ENCODE measurements at places on chromosomes 12 and 14.
A peak's percentile ranks its signal among the peaks of the same experiment; 100 is the strongest.

DNA sequence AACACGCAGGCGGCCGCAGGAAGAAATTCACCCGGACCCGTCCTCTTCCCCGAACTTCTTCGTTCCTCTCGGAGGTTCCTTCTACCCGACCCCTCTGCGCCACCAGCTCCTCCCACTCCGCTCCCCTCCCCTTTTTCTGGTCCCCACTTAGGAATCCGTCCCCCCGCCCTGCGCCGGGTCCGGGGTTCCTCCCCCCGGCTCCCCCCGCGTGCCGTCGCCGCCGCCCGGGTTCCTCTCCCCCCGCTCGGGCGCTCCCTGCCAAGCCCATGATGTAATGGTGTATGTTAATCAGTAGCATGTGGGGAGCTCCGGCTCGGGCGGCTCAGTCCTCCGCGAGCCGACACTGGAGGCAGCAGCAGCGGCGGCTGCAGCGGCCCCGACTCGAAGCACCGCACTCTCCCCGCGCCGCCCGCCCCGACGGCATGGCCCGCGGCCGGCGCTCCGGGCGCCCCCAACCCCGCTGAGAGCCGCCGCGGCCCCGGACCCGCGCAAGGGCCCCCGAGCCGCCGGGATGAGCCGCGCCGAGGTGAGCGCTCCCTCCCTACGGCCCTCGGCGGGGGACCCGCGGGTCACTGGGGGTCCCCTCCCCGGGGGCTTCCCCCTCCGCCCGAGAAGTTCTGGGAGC, 1.0 kb upstream of the SAMD4A start:
- peak; percentile 68 for DNase-seq

DNA sequence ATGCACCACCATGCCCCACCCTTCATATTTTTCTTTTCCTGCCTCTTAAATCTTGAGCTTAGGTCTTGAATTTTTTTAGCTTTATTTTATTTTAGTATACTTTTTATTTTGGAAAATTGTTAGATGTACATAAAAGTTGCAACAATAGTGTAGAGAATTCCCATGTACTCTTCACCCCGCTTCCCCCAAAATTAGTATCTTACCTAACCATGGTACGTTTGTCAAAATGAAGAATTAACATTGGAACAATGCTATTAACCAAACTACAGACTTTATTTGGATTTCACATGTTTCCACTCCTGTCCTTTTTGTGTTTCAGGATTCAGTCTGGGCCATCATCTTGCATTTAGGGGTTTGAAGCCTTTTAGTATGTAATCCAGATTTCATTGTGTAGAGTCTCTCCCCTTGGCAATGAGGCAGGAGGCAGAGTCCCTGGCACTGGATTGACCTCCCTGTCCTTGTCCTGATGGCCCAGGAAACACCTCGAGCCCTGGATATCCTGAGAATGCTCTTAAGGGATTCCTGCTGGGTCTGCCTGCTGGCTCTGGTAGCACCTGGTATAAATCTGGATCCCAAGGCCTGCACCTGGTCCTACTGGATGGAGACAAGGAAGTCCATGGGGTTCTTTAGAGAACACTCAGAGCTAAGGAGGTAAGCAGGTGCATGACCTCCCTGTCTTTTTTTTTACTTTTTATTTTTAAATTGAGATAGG, 19.9 kb upstream of the CTDSP2 start:
- no peak for DNase-seq

DNA sequence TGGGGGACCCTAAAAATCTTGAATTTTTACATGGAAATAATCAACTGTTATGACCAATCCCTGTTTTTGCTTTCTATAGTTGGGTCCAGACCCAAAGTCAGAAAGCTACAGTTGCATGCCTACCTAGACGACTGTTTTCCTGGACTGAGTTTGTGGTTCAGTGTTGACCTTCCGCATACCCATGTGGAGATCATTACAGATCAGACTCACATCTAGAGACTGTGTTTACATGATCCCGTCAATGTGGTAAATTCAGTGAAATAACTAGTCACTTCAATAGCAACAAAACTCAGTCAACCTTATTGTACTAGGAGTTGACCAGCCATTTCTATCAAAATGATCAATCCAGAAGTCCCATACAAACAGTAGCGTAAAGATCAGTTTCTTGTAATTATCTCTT, 257.6 kb downstream of the EGLN3 start:
- DNase-seq = no peak

DNA sequence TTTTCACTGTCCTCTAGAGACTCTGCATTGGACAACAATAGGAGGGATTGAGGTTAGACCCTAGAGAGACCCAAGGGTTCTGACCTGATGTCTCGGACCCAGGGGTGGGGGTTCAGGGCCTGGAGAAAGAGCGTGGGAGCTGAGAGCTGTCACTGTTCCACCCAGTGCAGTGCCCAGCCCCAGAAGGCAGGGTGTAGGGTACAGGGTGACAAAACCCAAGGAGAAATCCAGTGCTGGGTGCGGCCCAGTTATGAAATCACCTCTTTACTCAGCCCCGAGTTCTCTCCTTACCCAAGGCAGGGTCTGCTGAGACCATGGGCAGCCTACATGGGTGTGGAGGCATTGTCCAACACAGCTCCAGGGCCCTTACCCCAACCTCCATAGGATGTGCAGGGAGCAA, 2.6 kb downstream of the AQP2 start:
- no peak for DNase-seq
